Placental pericyte (primary cell): ENCODE measurements at places on chromosomes 2 and 18. TPM values are rescaled to one million over a fixed set of nuclear protein-coding genes. Genes with fewer than 3 reads are reported as not detected.

Gene ABCG8
- not detected in 2 replicates for total RNA-seq

Gene CROCC2
- total RNA-seq, result not detected in 2 replicates

Gene ST6GAL2
- 0.44 and 27.3 TPM in 2 replicates for total RNA-seq

Gene COLEC12
- total RNA-seq, result 15.0 and 28.9 TPM in 2 replicates
